ENCODE measurements at places on chromosomes 2 and 18. TPM values are rescaled to one million over a fixed set of nuclear protein-coding genes. Genes with fewer than 3 reads are reported as not detected.

DNA sequence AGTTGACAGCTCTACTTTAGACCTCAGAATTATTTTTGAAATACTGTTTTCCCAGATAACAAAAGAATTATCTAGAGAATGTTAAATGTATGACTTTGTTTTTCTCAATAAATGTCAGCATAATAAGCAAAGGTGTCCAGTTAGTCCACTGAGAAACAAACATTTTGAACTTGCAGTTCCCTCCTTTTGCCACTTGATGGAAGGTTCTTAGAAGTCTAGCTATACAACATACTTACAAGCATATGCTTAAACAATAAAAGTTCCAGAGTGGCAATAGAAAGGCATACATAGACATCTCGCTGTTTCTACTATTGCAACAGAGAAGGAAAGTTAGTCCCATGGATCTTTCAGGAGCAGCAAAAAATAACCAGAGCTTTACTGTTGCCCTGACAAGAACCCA, 11.8 kb downstream of the NDUFA10 start:
- H3K27me3 ChIP-seq: no peaks in the 10 kb centered on the region
- no peak overlapping the region for H3K27ac ChIP-seq
- DNase-seq: peak; percentile 48

DNA sequence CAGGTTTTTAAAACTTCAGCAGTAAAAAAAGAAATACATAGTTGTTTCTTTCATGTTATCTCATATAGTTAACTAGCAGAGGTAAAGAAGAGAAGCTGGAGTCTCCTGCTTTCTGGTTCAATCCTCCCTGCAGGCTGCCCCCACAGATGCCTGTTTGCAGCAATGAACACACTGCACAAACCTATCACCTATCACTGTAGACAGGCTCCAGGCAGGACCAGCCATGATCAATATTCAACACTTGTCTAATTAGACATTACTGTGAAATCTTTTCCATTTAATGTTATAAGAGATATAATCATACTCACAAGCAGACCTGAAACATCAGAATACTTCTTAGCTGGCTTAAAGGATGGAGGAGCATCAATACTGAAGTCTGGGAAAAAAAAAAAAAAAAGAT, 19.8 kb downstream of the INO80C start:
- no peaks in the 10 kb centered on the region for H3K27me3 ChIP-seq
- no peak for DNase-seq
- peaks cover 45% of the 10 kb centered on the region for H3K4me1 ChIP-seq
- no peaks in the 10 kb centered on the region for H3K36me3 ChIP-seq
- H3K4me3 ChIP-seq: peak overlapping the region; percentile 48

DNA sequence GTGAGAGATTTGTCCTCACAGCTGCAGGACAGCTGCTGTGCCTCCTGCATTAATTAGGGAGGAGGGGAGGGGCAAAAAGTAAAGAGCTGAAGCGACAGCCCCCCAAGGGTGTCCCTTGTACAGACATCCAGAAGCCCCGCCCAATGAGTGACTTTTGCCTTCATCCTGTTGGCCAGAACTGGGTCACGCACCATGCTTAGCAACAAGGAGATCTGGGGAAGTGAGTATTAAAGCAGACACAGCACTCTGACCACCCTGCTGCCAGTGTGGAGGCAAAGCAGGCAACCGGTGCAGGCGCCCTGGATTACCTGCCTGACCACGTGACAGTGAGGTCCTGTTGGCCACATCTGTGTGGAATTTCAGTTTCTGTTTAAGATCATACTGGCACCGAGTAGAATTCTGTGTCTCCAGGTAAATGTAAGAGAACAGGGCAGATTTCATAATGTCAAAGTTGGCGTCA, 21.5 kb upstream of the BIN1 start:
- no peak overlapping the region for H3K27ac ChIP-seq
- H3K4me1 ChIP-seq: no peaks in the 10 kb centered on the region
- DNase-seq: no peak
- no peaks in the 10 kb centered on the region for H3K27me3 ChIP-seq
- H3K4me3 ChIP-seq: no peak overlapping the region

DNA sequence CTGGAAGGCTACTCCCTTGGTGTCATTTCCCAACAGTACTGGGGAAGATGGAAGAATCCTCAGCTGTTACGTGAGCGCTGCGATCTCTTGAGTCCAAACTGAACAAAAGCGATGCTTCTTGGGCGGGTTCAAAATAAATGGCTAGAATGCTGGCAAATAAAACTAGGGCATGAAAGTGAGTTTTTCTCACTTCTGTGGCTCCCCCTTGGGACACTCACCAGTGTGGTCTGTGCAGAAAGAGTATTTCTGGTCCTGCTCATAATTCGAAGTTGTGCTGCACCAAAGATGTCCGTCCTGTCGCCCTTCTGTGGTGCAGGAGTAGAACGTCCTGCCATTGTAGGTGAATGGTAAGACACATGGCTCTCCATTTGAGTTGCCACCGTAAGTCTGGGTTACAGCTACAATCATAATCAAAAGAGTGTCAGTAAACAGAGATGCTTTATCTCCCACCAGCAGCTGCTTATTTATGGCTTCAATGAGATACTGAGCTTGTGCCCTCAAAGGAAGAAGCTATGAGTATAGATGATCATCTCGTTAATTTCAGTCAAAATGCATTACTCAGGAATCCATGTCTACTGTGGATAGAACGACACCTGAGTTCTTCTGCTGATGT, 11.8 kb downstream of the FN1 start:
- H3K27ac ChIP-seq: no peak overlapping the region
- peaks cover 4% of the 10 kb centered on the region for H3K4me1 ChIP-seq
- H3K4me3 ChIP-seq: no peak overlapping the region
- peaks cover 47% of the 10 kb centered on the region for H3K36me3 ChIP-seq
- no peaks in the 10 kb centered on the region for H3K27me3 ChIP-seq

GRCh38 chr2:107932488-107932887, 53.8 kb upstream of the SLC5A7 start:
- H3K27ac ChIP-seq: no peak overlapping the region
- peak; percentile 18 for DNase-seq
- H3K4me1 ChIP-seq: no peaks in the 10 kb centered on the region
- H3K36me3 ChIP-seq: no peaks in the 10 kb centered on the region
- no peak overlapping the region for H3K4me3 ChIP-seq
- H3K27me3 ChIP-seq: peaks cover 41% of the 10 kb centered on the region

- no peak overlapping the region for H3K4me3 ChIP-seq
- no peaks in the 10 kb centered on the region for H3K4me1 ChIP-seq
- no peak overlapping the region for H3K27ac ChIP-seq
- no peaks in the 10 kb centered on the region for H3K36me3 ChIP-seq
- no peak for DNase-seq
Observed at GRCh38 chr2:11535899-11536344, 2.1 kb downstream of the GREB1 start.

DNA sequence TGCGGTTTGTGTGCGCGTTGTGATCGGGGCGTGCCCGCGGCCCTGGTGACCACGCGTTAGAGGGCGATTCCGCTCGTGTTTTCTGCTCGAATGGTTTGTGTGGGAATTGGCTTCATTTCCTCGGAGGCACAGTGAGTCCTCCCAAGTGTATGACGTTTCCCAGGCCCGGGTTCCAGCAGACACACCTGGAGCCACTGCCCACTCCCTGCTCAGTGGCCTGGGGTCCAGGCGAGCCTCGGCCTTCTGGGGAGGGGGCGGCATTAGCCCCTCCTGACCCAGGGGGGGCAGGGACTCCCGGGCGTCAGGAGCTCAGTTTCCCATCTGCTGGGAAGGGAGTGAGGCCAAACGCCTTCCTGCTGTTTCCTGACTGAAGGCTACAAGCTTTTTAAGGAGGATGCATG, 92.1 kb downstream of the NFATC1 start:
- H3K27ac ChIP-seq: no peak overlapping the region
- no peak for DNase-seq
- H3K4me3 ChIP-seq: no peak overlapping the region

- H3K36me3 ChIP-seq: no peaks in the 10 kb centered on the region
- peaks cover 14% of the 10 kb centered on the region for H3K27me3 ChIP-seq
- no peak for DNase-seq
- H3K4me3 ChIP-seq: no peak overlapping the region
Observed at GRCh38 chr2:128372621-128373341, 54.1 kb upstream of the HS6ST1 start.

DNA sequence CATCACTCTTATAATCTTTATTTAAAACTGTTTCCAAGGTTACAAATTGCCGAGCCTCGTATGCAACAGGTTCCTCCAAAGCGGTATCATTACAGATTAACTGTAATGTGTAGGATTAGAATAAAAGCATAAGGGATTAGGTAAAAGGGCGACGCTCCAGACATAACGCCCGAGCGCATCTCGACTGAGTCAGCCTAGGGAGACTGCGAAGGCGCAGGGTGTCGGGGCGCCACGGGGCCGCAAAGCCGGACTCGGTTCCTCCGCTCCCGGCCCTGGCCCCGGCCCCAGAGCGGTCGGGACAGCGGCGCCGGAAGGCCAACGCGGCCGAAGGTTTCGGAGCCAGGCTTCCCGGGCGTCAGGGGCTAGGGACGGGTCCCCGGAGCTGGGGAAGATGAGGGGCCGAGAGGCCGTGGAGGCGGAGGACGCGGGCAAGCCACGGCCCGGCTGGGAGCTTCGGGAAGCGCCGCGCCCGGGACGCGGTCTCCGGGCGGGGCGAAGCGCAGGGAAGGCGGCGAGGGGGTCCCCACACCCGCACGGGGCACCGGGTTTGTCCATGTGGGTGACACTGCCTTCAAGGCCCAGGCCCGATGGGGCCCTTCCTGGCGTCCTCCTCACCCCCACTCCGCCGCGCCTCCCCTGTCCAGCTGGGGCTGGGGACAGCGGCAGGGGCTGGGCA, 12.9 kb upstream of the SIX3 start:
- H3K27ac ChIP-seq: no peak overlapping the region
- H3K4me1 ChIP-seq: no peaks in the 10 kb centered on the region
- H3K36me3 ChIP-seq: no peaks in the 10 kb centered on the region
- H3K27me3 ChIP-seq: peaks cover 28% of the 10 kb centered on the region

GRCh38 chr2:207148020-207148419, 17.7 kb downstream of the KLF7 start:
- no peak overlapping the region for H3K4me3 ChIP-seq
- no peaks in the 10 kb centered on the region for H3K36me3 ChIP-seq
- no peaks in the 10 kb centered on the region for H3K27me3 ChIP-seq
- DNase-seq: peak; percentile 54
- no peak overlapping the region for H3K27ac ChIP-seq

The SNED1 gene
- total RNA-seq: 0.66 TPM

The TRAPPC8 gene
- 14.7 TPM for total RNA-seq

The SCN7A gene
- total RNA-seq: not detected
